HEK293T (cell line): ENCODE measurements at places on chromosomes 11 and 22.
A peak's percentile ranks its signal among the peaks of the same experiment; 100 is the strongest.

GRCh38 chr11:12135185-12135584 is 24.8 kb downstream of the MICAL2 start:
- DNase-seq, result no peak

- DNase-seq, result no peak
These were observed 380.0 kb upstream of the B3GAT1 start for GRCh38 chr11:134792044-134792443.

GRCh38 chr11:103789952-103790351 is 246.5 kb upstream of the DDI1 start:
- DNase-seq, result no peak

DNA sequence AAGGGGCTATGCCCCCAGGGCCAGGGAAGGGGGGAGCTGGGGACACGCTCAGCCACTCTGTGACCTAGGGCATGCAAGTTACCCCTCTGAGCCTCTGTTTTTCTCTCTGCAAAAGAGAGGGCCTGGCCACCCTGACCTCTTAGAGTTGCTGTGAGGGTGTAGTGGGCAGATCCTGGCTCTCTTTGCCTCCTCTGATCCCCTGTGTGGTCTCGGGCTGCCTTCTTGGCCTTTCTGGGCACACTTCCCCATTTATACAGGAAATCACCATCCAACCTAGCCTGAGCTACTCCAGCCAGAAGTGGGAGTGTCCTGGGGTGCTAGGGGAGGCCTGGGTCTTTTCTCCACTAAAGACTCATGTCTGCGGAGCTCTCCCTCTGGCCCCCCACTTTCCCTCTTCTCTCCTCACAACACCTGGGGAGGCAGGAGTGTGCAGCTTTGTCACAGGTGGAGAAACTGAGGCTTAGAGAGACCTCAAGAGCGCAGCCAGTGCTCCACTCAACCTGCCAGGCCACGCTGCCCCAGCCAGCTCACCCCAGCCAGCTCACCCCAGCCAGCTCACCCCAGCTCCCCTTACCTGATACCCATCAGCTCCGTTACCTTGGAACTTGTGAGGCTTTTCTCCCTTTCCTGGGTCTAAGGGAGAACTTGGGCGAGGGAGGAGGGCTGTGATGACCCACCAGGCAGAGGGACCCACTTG is 1.4 kb downstream of the AIFM3 start:
- no peak for DNase-seq

- no peak for DNase-seq
These were observed 744.7 kb downstream of the KCNA4 start for GRCh38 chr11:29272019-29272654.

DNA sequence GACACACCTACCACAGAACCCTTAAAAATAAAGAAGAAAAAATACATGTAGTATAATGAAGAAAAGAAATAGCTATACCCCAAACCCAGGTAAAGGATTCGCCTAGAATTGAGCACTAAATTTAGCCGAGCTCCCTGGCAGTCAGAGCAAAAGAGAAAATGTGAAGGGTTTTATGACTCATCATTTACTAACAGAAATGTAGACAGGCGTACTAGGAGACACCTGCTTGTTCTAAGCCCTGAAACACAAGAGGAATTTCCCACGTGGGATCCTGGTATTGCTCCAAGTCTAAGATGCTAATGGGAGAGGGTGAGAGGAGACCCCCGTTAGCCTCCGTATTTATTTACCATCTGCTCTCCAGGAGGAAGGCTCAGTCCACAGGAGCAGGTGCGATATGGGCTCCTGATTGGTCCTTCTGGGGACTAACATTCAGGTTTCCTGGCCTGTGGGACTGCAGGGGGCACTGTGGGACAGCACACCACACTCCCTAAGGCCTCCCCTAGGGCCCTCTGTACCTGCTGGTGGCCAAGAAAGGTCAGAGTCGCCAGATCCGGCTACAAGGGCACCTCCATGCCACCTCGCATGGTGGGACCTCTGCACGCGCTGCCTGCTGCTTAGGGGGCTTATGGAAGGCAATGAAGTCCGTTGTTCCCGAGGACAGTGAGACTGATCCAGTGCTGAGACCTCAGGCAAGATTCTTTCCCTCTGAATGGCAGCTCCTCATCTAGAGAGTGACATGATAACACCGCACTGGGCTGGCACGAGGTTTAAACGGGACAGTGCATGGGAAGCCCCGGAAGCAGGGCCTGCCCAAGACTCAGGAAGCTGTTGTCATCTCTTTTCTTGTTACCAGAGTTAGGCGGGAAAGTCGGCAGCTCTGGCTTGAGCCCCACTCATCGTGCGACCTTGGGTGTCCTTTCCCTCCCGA is 25.8 kb downstream of the KCNC1 start:
- peak; percentile 69 for DNase-seq

DNA sequence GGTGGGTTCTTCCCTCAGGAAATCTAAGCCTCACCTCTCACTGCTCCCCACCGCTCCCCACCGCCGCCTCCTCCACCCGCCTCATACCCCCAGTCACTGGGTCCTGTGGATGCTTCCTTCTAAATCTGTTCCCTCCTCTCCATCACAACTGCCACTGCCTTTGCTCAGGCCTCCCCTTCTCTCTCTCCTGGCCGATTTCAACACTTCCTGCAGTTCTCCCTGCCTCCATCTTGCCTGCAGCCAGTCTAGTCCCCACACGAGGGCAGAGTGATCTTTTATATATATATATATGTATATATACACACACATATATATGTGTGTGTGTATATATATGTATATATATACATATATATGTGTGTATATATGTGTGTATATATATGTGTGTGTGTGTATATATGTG is 27.8 kb downstream of the CREB3L1 start:
- no peak for DNase-seq

- DNase-seq, result peak; percentile 53
These were observed 51.1 kb upstream of the KCNQ1OT1 start for GRCh38 chr11:2750682-2751522.

DNA sequence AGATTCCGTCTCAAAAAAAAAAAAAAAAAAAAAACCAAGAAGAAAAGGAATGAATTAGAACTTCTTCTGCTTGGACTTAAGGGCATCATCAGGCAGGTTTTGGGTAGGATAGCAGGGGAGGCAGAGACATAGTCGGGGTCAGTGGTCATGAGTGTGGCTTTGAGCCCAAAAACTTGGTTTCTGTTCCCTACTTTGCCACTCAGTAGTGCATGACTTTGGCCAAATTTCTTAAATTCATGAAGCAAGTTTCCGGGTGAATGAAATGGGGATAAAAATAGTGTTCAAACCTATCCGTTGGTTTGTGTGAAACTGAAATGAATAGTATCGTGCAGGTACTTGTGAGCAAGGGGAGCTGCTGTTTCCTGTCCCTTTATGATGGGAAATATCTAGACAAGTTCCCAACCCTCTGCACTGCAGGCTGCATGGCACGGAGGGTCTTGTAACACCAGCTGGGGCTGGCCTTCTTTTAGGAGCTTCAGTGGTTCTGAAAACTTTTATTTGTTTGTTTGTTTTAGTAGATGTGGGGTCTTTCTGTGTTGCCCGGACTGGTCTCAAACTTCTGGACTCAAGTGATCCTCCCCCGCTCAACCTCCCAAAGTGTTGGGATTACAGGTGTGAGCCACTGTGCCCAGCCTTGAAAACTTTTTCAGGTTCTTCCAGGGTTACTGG is 18.4 kb downstream of the NEAT1 start:
- no peak for DNase-seq

DNA sequence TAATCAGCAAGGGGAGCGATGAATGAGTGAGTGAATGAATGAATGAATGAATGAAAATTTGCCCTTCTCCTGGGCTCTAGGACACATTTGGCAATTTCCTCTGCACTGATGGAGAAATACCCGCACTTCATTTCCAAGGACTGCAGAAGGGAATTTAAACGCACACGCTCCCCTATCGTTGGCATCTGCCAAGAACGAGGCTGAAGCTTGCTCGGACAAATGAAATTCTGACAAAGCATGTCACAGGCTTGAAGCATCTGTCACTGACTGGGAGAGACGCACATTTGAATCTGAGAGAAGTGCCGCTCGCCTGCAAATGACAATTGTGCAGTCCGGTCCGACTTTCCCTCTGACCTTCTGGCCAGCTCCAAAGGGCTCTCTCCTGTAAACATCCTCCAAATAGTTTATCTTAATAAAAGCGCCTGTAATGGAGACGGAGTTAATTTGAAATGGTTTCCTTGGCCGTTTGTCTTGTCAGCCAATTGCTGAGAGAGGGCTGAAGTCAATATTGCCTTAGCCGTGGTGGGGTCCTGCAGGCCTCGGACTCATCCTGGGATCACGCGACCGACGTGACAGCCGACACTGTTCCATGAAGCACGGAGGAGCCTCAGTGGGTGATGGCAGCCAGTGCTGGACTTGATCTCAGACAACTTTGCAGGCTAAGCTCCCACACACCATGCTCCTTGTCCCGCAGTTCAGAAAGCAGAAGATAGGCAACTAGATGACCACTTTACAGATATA is 260.7 kb downstream of the MN1 start:
- DNase-seq, result no peak

GRCh38 chr11:93738647-93739081 is 2.6 kb downstream of the TAF1D start:
- no peak for DNase-seq

DNA sequence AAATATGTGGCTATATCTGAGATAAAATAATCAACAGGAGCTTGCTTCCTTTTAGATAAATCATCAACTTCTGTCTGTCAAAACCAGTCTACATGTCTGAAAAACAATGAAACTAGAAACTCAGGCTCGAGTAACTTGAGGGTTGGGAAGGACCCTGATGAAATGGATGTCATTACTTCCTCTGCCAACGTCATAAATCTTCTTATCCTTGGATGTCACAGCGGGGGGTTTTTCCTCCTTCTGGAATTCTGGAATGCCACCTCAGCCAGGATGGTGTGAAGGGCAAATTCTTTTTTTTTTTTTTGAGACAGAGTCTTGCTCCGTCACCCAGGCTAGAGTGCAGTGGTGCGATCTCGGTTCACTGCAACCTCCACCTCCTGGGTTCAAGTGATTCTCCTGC is 13.4 kb downstream of the LGR4 start:
- no peak for DNase-seq

- DNase-seq, result peak; percentile 11
These were observed 121.2 kb downstream of the PDE3B start for GRCh38 chr11:14764579-14765527.

GRCh38 chr22:36419912-36420882 is 32.4 kb upstream of the MYH9 start:
- DNase-seq, result no peak

DNA sequence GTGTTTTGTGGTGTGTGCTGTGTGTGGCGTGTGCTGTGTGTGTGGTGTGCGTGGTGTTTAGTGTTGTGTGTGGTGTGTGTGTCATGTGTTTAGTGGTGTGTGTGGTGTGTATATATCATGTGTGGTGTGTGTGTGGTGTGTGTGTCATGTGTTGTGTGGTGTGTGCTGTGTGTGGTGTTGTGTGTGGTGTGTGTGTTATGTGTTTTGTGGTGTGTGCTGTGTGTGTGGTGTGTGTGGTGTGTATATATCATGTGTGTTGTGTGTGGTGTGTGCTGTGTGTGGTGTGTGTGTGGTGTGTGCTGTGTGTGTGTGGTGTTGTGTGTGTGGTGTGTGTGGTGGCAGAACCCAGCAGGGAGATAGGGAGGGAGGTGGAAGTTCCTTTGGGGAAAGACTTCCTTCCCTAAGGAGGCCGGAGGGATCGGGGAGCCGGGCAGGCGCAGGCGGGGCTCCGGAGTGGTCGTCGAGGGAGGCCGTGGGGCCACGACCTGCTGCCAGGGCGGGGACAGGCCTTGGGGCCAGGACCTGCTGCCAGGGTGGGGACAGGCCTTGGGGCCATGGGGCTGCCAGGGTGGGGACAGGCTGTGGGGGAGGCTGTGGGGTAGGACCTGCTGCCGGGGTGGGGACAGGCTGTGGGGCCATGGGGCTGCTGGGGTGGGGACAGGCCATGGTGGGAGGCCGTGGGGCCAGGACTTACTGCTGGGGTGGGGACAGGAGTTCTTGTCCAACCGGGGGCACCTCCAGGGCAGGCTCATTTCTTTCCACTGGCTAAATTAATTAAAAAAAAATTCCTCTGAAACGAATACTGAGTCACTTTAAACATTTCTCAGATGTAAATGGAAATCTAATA is 15.2 kb downstream of the PIM3 start:
- no peak for DNase-seq

GRCh38 chr11:6586434-6587359 is 16.7 kb downstream of the RRP8 start:
- no peak for DNase-seq

DNA sequence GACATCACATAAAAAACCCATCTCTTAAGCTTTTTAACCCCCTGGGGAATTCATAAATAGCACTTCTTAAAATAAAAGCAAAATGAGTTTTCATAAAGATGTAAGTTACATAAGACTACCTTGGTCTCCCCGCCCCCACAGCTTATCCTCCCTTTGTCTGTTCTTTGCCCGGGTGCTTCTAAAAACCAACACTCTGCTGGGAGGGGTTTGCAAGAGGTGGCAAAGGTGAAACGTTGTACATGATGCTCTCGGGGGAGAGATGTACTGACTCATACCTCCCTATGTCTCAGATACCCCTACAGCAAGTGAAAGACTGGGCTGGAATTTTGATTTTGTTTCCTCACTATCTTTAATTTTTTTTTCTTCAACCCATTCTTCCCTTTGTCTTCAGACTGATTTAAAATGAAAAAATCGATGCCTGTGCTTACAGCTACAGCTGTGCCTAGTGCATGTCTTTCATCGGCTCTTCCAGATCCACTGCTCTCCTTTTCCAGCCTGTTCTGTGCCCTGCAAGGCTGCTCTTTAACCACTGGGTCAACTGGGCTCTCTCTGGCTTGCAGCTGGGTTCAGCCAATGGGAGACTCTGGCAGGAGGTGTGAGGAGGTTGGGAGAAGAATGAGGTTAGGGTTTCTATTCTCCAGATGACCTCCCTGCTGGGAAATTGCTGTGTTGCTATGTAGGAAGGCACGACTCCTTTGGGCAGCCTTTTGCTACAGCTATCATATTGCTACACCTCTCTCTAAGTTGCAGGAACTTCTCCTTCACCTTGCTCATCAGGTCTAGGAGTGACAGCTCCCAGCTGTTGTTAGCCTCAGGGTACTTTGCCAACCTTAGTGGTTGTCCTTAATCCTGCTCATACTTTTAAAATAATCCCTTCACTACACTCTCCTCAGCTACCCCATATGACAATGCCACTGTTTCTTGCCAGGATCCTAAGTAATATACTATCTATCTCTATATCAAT is 266.5 kb downstream of the TENM4 start:
- DNase-seq, result no peak

GRCh38 chr11:81059356-81059755 is 1618.5 kb upstream of the TENM4 start:
- DNase-seq, result no peak

DNA sequence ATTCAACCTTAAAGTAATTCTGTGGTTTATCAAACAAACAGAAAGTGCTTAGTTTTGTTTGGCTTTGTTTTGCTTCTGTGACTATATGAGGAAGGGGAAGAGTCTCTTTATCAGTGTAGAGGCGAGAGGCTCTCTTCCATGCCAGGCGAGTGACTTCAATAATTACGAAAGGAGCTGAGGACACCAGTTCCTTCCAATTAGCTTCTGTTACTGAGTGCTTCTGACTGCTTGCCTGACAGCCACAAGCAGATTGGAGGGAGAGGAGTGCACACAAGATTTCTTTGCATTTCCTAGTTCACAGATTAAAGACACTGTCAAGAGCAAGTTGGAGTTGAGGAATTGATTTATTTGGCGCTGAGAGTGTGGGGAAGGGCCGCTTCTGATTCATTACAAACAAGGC is 1484.5 kb upstream of the TENM4 start:
- DNase-seq, result no peak
